ENCODE measurements at places on chromosomes 1 and 21. TPM values are rescaled to one million over a fixed set of nuclear protein-coding genes. Genes with fewer than 3 reads are reported as not detected.

DAB1 gene
- total RNA-seq, result not detected

C1QB gene
- not detected for total RNA-seq

CYP4A22 gene
- total RNA-seq, result not detected

SRP9 gene
- total RNA-seq, result 281 TPM

RCSD1 gene
- total RNA-seq, result 0.96 TPM

HNRNPCL1 gene
- total RNA-seq, result not detected

LIN28A gene
- total RNA-seq, result not detected

FMO4 gene
- 1.2 TPM for total RNA-seq

All from vein endothelial cell (primary cell).